Stimulated activated CD4-positive, alpha-beta T cell treated with anti-CD3 and anti-CD28 coated beads, Interleukin-12 subunit alpha, Interleukin-12 subunit beta, amount 100 ng/mL, for 4 hours (primary cell): ENCODE measurements at places on chromosomes 3 and 15.

DNA sequence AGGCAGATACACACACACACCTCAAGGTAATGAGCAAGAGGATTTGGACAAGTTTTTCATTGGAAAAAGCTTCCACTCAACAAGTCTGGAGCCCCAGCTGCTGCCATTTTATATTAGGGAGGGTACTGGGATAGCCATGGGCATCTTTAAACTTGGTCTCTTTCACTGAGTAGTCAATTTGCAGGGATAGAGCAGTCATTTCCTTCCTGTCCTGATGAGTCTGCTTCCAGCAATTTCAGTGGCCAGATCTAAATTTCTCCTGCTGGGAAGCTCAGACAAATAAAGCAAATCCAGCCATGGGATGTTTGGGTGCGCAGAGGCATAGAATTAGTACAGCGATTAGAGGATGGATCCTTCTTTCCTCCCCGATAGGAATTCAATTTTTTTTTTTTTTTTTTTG is 874 bp upstream of the ERC2 start:
- no peak for DNase-seq

GRCh38 chr3:16510620-16511319 is 2.7 kb downstream of the RFTN1 start:
- no peak for DNase-seq

DNA sequence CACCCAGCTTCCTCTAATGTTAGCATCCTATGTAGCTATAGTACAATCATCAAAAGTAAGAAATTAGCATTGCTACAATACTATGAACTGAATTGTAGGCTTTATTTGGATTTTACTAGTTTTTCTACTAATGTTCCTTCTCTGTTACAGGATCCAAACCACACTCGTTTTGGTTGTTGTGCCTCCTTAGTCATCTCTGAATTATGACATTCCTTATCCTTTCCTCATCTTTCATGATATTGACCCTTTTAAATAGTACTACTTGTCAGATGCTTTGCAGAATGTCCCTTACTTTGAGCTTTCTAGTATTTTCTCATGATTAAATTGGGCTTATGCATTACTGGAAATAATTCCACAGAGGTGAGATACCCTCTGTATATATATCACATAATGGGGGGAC is 265.4 kb downstream of the VPS13C start:
- no peak for DNase-seq

DNA sequence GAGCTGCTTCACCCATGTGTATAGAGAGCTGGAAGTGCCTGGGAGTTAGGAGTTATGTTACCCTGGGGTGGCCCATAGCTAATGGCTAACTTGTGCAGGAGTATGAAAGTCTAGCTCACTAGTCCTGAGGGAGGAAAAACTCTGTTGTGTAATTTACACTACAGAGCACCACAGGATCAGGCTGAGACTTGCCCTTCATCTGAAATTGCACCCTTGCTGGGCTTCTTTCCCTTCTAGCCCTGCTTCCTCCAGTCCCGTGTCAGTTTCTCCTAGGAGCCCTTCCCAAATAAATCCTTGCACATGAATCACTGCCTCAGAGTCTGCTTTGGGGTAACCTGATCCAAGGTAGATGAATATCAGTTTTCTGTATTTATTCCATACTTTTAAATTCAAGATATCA is 40.0 kb downstream of the CTXND1 start:
- no peak for DNase-seq

GRCh38 chr15:49495993-49496753 is 73.1 kb downstream of the FGF7 start:
- DNase-seq, result no peak

- DNase-seq, result no peak
Observed at GRCh38 chr3:122516846-122517360, 2.2 kb upstream of the KPNA1 start.
